Hindlimb muscle (tissue), 1 donor: ENCODE measurements at places on chromosomes 2 and 18. TPM values are rescaled to one million over a fixed set of nuclear protein-coding genes. Genes with fewer than 3 reads are reported as not detected.

The NT5C1B gene
- polyA plus RNA-seq, result not detected

The UGT1A8 gene
- polyA plus RNA-seq, result not detected

DNA sequence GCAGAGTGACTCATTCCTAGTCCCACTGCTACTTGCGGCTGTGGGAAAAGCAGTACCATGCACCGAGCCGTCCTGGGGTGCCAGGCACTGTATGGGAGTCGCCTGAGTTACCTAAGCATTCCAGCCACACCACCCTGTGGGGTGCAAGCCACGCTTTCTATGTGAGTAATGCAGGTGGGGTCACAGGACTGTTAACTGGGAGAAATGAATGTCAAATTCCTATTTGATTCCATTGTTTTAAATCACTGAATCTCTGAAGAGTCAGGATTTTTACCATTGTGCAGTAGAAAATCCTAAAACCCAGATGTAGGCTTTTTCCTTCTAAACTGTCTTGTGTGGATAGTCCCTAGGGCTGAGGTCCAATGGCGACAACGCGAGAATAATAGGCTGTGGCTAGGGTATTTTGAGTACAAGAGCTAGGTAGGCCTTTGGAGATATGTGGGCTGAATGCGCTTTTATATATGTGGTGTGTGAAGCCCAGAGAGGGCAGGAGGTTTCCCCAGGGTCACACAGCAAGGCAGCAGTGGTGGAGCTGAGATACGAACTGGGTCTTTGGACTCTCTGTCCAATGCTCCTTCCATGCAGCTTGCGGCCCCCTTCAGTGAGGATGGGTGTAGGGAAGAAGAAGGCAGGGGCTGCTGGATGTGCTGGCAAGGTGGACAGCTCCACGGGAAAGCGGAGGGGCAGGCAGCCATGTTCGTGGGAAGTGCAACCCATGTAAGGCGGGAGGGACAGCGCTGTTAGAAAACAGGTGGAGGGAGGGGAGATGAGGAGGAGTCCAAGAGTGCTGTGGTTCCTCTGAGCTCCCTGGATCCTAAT lies 83.2 kb downstream of the DDX1 start:
- DNase-seq, result no peak

DNA sequence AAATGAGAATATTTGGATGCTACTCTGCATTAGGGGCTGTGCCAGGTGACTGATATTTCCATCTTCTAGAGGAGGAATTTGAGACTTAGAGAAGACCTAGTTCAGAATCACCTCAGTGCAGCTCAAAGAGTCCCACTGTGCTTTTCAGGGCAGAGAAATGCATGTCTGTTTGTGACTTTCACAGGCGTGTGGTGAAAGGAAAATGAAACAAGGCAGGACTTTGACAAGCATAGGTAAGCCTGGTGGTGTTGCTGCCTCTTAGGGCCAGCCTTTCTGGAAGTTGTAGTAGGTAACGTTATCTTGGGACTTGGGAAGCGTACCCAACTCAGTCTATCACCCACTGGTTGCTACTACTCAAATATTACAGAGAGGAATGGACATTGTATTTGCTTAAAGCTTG lies 2.6 kb downstream of the GPR39 start:
- no peak for DNase-seq

GRCh38 chr2:84805250-84805958 lies 75.5 kb downstream of the TRABD2A start:
- no peak for DNase-seq
